ENCODE measurements at places on chromosomes 11 and 22.

- no peak for DNase-seq
These were observed 56.7 kb upstream of the PTPRJ start for GRCh38 chr11:47923667-47924066.

DNA sequence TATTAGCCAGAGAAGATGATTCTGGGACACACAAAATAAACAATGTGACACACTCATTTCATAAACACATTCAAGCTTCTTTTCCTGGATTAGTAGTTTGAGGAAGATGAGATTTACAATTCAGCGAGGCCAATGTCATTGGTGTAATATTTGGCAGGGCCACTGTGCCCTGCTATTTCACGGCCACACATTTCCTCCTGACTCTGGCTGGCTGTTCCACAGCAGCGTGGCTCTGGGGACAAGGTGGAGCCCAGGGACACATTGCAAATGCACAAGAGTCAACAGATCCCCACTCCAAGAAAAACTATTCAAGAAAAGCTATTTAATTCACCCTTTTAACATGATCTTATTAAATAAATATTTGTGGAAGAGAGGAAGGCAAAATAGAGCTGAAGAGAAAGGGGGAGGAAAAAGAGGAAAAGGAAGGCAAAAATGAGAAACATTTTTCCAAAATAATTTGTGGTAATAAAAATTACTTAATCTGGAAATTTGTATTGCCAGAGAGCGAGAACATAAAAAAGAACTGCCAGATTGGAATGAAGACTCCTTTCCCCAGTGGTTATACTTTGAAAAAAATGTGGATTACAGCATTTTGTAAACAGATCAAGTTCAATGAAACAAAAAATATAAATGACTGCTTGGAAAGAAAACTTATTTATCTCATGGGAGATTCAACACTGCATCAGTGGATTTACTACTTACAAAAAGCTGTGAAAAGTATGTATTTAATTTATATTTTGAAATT lies 27.1 kb downstream of the NXPE2 start:
- DNase-seq, result no peak

DNA sequence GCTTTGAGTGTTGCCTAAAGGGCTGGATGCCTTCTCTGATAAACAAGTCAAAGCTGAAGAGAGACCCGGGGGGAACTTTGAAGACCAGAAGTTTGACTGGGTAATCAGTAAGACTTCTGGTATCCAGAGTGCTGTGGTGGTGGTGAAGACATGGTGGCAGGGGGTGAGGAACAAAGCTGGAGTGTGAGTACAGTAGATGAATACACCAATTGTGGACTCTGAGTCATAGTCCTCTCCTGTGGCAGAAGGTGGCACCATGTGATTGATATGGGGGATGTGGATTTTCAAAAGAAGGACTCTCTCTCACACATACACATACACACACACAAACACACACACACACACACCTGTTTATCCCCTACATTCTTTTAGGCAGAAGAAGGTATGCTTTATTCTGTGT lies 12.3 kb downstream of the MS4A6A start:
- no peak for DNase-seq

DNA sequence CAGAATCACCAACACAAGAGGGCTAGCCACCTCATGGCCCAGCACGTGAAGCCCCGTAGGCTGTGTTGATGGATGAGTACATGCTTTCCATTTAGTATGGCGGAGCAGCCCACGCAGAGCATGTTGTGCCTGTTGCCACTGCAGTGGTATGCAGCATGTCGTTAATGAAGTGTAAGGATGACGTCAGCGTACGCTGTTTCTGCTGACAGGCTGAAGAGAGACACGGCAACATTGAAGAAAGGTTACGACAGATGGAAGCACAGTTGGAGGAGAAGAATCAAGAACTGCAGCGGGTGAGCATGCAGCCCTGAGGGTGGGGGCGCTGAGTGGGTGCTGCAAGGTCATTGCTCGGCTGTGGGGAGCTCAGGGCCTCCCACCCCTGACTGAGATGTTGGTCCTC lies 62.8 kb downstream of the PPFIA1 start:
- no peak for DNase-seq

GRCh38 chr22:48492366-48493320 lies 1335.0 kb downstream of the BRD1 start:
- DNase-seq, result no peak

- DNase-seq, result no peak
These were observed 46.2 kb downstream of the BLID start for GRCh38 chr11:122069707-122070360.

DNA sequence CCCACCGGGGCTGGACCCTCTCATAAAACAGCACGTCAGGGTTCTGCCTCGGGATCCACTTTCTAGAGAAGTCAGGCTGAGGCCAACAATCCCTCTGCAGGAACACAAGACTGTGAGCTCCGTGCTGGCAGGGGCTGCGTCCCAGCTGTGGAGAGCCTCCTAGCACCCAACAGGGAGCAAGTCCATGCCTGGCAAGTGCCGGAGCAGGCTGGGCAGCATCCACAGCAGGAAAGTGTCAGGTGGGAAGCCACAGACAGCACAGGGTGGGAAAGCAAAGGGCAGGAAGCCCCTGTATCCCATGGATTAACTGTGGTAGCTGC lies 682.3 kb downstream of the TBC1D22A start:
- DNase-seq, result no peak

DNA sequence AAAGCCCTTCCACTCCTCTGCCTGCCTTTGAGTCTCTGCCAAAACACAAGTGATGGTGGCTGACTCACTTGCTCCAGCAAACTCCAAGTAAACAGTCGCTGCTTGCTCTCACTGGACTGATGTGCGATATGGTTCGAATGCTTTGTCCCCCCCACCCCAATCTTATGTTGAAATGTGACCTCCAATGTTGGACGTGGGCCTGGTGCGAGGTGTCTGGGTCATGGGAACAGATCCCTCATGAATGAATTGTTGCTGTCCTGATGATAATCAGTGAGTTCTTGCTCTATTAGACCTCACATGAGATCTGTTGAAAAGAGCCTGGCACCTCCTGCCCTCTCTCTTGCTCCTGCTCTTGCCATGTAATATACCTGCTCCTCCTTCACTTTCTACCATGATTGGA lies 747.9 kb downstream of the OPCML start:
- DNase-seq, result no peak

- no peak for DNase-seq
These were observed 8.7 kb downstream of the MYO18B start for GRCh38 chr22:25750569-25751173.

DNA sequence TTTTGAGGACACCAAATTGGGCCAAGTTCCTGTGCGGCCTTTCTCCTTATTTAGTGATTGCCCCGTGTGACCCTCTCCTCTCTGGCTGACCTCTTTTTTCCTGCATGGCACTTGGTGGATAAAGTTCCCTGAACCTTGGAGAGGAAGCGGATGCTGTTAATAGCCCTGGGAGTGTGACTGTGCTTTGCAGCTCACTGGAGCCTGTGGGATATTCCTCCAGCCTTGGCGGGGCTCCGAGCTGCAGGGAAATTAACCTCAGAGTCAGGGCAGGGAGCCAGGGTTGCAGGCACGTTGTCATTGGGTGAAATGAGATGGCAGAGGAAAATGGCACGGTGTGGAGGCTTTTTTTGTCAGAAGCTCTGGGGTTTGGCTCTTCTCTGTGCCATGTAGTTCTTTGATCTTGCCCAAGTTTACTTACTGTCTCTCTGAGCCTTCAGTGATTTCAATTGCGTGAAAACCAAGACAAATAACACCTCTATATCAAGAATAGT lies 965 bp downstream of the OR9Q1 start:
- no peak for DNase-seq

DNA sequence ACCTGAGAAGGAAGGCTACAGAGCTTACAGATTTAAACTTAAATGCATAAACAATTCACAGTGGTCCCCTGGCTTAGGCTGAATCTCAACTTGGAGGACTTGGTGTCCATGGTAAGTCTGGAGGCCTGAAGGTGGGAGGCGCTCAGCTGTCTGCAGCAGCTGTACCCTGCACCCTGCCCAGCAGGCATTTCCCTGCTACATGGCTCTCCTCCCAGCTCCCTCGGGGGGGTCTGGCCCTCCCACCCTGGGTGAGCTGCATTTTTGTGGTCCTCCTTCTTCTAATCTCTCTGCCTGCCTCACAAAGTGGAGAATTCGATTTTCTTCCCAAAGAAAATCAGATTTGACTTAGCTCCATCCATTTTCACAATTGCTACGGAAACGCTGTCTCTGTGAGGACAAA lies 273.2 kb downstream of the KIRREL3 start:
- no peak for DNase-seq

GRCh38 chr11:12099132-12099873 lies 11.1 kb upstream of the MICAL2 start:
- no peak for DNase-seq

- DNase-seq, result no peak
These were observed 2.1 kb downstream of the WEE1 start for GRCh38 chr11:9575260-9576240.

GRCh38 chr11:7514099-7514591 lies 346 bp downstream of the PPFIBP2 start:
- no peak for DNase-seq

- no peak for DNase-seq
These were observed 12.8 kb downstream of the MOB2 start for GRCh38 chr11:1473786-1474185.

DNA sequence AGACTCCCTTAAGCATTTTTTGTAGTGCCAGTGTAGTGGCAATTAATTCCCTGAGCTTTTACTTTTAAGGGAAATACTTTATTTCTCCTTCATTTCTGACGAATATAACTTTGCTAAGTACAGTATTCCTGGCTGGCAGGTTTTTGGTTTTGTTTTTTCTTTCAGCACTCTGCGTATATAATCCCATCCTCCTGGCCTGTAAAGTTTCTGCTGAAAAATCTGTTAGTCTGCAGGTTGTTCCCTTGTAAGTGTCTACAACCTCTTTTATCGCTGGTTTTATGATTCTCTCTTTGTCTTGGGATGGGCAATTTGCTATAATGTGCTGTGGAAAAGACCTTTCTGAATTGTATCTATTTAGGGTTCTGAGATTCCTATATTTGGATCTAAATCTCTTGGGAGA lies 56.0 kb downstream of the KCNQ1OT1 start:
- no peak for DNase-seq

GRCh38 chr11:20584093-20584774 lies 15.2 kb upstream of the SLC6A5 start:
- no peak for DNase-seq

- no peak for DNase-seq
These were observed 8.9 kb upstream of the OPCML start for GRCh38 chr11:133541021-133541719.

DNA sequence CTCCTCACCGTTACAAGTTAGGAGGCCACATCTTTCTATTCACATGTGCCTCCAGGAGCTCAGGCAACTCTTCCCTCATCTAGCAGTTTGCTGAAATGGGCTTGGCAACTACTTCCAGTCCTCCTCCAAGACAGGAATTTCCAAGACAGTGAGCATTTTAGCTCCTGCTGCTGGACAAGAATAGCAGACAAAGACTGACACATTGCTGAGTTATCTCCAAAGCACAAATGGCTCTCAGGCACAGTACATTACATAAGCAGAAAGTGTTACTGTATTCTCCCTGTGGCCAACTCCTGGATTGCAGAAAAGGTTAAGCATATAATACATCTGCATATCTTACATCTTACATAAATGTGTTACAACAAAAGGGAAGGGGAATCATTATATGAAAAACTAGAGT lies 83.2 kb upstream of the POU2AF2 start:
- DNase-seq, result no peak

GRCh38 chr11:46832511-46833214 lies 13.4 kb downstream of the CKAP5 start:
- no peak for DNase-seq

DNA sequence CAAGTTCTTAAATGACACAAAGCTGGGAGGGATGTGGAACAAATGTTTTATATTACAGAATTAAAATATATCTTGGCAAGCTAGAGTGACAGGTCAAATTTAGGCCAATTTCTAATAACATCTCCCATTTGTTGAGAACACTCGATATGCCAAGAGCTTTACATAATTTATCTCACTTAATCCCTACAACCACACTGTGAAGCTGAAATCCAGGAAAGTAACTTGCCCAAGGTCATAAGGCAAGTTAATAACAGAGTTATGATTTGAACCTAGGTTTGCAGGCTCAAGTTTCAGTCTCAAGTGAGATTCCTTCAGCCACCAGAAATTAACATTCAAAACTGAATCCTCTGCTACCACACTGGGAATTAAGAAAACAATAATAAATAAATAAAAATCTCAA lies 38.3 kb downstream of the RAB30 start:
- no peak for DNase-seq

DNA sequence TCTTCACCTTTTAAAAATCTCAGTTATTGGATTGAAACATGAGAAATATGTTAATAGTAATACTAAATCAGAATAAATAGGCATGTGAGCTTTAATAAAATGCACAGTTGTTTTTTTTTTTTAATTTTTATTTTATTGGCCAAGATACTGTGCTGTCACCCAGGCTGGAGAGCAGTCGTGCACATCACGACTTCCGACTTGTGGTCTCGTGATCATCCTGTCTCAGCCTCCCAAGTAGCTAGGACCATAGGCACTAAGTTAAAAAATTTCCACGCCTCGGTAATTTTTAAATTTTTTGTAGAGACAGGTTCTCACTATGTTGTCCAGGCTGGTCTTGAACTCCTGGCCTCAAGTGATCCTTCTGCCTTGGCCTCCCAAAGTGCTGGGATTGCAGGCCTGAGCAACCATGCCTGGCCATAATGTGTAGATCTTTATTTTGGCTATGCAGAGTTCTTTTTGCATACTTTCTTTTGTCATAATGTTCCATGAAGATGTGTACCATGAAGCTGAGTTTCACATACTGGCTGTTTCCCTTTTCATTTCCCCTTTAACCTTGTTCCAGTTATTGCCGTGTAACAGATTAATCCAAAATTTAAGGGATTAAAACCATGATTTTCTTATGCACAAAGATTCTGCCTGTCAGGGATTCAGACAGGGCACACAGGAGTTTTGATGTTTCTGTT lies 16.0 kb downstream of the CAPRIN1 start:
- DNase-seq, result no peak

- DNase-seq, result no peak
These were observed 88.3 kb downstream of the UVRAG start for GRCh38 chr11:75903276-75903675.

- DNase-seq, result no peak
These were observed 682 bp downstream of the LARGE1 start for GRCh38 chr22:33919391-33920196.

- no peak for DNase-seq
These were observed 13.1 kb downstream of the OR10W1 start for GRCh38 chr11:58254936-58255335.

DNA sequence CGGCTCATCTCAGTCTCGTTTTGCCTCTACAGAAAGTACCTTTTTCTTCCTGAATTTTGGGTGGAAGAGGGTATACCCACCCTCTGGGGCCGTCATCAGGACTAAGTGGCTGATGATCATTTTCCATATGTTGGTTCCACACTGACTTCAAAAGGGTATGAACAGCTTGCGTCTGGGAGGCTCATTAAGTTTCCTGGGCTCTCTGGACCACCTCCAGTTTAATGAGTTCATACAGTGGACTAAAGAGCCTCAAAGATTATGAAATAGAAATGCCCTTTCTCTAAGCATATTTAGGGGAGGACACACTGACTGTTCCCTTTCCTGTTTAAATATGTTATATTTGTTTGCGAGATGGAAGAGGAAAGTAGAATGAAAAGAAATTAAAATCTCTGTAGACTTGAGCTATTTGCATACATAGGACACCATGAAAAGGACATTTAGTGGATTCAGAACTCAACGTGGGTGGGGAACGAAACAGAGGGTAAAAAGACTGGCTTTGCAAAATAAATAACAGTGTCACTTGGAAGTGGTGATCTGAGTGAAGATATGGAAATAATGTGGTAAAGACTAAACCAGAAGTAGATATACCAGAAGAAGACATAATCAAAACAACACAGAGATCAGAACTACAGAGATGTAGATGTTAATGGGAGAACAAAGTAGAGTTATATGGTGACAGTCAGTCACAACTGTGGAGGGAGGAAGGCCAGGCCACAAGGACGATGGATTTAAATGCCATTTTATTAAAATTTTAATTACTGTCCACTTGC lies 18.7 kb downstream of the LDLRAD3 start:
- DNase-seq, result no peak

All from effector CD4-positive, alpha-beta T cell (primary cell).